Right renal pelvis (tissue), 4 donors: ENCODE measurements at places on chromosomes 12 and 14.

DNA sequence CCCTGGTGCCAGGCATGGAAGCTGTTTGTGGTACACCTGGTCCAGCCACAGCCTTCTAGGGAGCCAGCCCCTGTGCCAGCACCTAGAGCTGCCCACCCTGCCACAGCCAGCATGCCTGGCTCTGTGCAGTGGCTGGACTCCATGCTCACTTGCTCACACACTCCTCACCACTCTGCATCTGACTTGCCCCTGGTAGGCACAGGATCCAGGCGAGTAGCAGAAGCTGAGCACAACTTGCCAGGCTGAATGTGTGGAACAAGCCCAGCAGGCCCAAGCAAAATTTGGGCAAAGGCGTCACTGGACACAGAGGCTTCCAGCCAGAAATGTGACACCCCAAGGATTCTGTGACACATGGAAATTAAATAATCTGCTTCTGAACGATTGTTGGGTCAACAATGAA lies 106.7 kb downstream of the MYF5 start:
- no peak for DNase-seq

- no peak for DNase-seq
Measured at GRCh38 chr14:97994020-97994531, 1196.9 kb downstream of the VRK1 start.

- DNase-seq = no peak
Measured at GRCh38 chr12:129847063-129847462, 56.8 kb downstream of the TMEM132D start.

- no peak for DNase-seq
Measured at GRCh38 chr14:100670017-100670752, 56.5 kb upstream of the DLK1 start.

DNA sequence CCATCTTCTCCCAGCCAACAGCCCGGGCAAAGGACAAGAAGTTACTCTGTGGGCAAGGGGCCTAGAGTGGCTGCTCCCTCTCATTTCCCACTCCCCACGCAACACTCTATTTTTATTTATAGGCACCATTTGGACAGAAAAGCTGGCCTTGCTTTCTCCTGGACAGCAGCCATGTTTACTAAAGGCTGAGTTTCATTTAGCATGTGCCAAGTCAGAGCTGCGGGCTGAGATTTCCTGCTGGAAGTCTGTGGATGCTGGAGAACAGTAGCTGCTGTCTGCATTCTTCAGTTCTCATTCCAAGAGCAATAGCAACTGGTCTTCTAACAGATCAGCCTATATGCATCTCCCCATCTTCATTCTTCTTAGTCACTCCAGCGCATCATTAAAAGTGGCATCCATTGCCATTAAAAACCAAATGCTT lies 8.3 kb downstream of the COL2A1 start:
- DNase-seq = no peak

DNA sequence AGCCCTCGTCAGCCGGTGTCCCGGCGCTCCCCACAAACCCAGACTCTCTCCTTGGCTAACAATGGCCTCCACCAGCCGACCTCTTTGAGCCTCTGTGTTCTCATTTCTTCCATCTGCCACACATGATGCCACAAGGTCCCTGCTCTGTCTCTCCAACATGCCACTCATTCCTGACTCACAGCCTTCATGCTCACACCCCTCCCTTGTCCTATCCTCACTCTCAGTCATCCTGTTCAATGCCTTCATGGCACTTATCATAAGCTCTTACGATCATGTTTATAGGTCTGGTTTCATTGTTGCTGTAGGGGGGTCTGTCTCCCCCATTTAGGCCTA lies 9.6 kb upstream of the SERPINA11 start:
- DNase-seq = no peak

DNA sequence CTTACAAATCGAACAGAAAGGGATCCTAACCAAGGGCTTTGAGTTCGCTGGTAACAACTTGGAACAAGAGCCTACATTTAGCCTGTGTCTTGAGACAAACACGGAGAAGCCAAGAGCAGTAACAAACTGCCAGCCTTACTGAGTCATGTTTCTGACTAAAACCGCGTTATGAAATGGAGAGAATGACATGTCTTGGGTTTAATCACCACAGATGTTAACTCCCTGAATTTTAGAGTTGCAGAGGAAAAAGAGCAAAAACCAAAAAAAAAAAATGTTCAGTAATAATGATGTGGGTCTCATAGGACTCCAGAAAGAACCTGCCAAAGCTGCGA lies 1.0 kb downstream of the BLTP3B start:
- DNase-seq = no peak

DNA sequence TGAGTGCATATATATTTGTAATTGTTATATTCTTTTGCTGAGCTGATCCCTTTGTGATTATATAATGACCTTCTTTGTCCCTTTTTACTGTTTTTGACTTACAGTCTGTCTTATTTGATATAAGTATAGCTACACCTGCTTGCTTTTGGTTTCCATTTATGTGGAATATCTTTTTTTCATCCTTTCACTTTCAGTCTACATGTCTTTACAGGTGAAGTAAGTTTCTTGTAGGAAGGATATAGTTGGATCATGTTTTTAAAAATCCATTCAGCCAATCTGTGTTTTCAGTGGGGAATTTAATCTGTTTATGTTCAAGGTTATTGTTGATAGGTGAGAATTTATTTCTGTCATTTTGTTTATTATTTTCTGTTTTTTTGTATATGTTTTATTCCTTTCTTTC lies 12.1 kb downstream of the GZMH start:
- DNase-seq = no peak

DNA sequence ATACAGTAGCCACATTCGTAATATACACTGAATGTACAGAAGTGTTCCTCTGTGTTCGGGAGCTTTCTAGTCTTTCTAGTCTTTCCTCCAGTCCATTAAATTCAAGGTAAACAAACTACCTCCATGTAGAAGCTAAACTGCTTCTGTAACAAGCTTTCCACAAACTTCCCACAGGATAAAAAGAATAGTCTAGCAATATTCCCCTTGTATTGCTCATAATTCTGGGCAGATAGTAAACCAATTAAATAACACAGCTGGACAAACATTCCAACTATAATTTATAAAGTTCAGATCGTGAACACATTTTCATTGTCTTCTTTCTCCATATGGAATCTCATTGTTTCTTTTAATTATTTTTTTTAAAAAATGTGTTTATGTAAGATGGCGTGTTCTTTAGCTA lies 307.2 kb downstream of the AEBP2 start:
- no peak for DNase-seq

- DNase-seq = no peak
Measured at GRCh38 chr12:67042697-67043131, 226.4 kb upstream of the CAND1 start.

- no peak for DNase-seq
Measured at GRCh38 chr14:56650979-56651378, 71.4 kb downstream of the TMEM260 start.
